D721Med (cell line): ENCODE measurements at places on chromosomes 5 and 9.

DNA sequence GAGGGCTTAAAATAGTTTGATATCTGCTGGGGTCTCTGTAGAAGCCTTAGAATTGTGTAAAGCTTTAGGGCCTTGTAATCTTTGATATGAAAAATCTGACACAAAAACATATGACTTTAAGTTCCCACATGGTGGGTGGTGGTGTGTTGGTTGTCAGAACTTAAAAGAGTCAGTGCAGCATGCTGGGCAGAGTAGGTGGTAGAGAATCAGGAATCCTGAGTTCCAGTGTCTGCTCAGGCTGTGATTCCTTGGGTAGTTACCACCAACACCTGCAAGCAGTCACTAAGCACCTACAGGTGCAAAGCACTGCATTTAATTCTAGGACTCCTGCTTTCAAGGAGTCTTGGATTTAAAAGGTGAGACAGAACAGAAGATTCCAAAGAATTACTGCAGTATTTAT is 144.6 kb downstream of the ACER2 start:
- DNase-seq, result no peak

DNA sequence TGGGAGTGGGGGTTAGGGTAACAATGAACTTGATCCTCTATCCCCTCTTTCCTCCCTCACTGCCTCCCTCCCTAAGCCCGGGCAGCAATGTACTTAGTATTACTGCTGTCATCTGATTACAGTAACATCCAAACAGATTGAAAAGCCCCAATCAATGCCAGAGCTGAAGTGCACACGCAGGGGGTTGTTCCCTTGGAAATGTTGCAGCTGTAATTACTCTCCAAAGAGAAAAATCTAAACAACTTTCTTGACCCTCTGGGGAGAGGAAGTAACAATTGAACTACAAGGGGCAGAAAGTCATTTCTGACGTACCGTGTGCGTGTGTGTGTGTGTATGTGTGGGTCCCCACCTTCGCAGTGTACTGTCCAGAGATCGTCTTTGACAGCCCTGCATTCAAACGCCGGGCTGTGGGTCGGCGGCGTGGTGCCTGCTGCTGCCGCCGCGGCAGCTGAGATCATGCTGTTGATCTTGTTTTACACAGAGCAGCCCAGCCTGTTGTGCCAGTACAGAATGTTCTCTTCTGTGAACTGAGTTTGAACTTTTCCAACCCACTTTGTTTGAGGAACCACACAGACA is 66.0 kb upstream of the KLF9 start:
- peak; percentile 41 for DNase-seq

DNA sequence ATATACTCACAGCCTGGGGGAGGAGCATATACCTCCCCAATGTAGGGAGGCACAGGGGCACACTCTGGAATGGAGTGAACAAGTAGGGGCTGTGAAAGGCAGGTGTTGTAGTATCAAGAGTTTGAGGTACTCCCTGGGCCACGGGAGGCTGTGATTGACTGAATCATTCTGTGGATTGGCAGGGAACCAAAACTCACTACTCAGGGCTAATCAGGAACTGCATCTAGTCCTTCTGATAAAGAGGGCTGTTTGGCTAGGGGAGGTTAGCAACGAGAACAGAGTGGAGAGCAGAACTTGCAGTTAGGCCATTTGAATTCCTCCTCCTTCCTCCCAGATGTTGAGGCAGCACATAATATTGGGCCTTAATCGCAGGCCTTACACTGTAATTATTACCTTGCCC is 369.2 kb upstream of the MPDZ start:
- no peak for DNase-seq

GRCh38 chr5:54563083-54563761 is 45.7 kb downstream of the SNX18 start:
- no peak for DNase-seq

- no peak for DNase-seq
These were observed 136.5 kb upstream of the LARP1 start for GRCh38 chr5:154618696-154619095.

DNA sequence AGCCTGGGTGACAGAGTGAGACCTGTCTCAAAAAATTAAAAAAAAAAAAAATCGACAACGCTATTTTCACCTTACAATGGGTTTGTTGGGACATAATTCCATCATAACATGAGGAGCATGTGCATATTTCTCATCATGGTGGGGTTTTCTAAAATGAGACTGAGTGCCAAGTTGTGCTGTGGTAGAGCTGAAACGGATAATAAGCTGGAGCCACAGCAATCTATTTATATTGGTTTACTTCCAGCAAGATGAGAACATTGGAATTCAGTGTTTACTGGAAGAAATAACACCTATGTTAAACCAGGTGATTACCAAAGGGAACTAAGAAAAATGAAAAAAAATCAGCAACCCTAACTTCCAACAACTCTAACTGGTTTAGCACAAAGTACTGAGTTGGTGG is 102.3 kb upstream of the IL6ST start:
- no peak for DNase-seq

DNA sequence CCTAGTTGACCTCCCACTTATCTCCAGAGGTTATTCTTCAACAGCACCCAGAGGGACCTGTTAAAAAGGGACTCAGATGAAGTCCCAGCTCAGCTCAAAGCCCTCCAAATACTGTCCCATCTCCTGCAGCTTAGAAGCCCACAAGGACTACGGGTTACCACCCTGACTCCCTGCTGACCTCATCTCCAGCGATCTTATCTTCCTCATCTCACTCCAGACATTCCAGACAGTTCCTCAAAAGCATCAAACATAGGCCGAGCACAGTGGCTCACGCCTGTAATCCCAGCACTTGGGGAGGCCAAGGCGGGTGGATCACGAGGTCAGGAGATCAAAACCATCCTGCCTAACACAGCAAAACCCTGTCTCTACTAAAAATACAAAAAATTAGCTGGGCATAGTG is 263.8 kb upstream of the TLE4 start:
- no peak for DNase-seq

- no peak for DNase-seq
These were observed 185.0 kb upstream of the ELL2 start for GRCh38 chr5:96146675-96147074.

- no peak for DNase-seq
These were observed 91.9 kb upstream of the ITGA2 start for GRCh38 chr5:52897238-52897614.

GRCh38 chr9:106104887-106105286 is 410.5 kb downstream of the TMEM38B start:
- no peak for DNase-seq

GRCh38 chr5:73119451-73120157 is 771 bp upstream of the TMEM171 start:
- no peak for DNase-seq

GRCh38 chr9:20286969-20287368 is 335.3 kb downstream of the MLLT3 start:
- no peak for DNase-seq

- no peak for DNase-seq
These were observed 36.8 kb upstream of the NIPBL start for GRCh38 chr5:36839489-36840476.

GRCh38 chr9:81776390-81776789 is 87.0 kb upstream of the TLE1 start:
- no peak for DNase-seq

DNA sequence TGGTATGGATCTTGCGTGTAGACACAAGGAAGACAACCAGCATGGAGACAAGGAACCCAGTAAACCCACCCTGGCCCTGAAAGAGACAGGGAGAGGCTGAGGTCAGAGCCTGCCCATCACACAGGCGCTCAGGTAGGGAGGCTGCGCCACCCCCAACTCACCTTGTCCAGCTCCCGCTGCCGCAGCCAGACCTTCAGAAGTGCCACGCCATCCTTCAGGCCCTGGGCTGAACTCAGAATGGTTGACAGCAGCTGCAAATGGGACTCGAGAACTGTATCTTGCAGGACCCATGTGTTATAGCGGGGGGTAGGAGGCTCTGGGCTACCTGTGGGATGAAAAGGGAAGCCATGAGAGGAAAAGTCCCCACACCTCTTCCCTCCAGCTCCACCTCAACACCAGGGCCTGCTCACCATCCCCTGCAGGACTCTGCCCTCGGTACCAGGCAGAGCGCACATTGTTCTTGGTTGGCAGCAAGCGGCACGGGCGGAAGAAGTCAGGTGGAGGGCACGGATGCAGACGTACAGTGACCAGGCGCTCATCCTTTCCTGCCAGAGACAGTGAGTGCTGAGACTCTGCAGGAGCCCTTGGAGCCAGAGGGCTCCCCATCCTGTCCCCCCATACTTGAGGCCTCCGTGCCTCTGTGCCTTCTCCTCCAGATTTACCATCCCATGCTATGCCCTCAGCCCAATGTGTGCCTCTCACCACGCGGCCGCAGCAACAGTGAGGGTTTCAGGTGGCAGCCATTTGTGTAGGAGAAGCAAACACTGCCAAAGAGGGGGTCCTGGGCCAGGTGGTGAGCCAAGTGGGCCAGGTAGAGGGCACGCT is 4.7 kb downstream of the NOL6 start:
- no peak for DNase-seq

- no peak for DNase-seq
These were observed 24.4 kb downstream of the ANKRD33B start for GRCh38 chr5:10588109-10588775.

DNA sequence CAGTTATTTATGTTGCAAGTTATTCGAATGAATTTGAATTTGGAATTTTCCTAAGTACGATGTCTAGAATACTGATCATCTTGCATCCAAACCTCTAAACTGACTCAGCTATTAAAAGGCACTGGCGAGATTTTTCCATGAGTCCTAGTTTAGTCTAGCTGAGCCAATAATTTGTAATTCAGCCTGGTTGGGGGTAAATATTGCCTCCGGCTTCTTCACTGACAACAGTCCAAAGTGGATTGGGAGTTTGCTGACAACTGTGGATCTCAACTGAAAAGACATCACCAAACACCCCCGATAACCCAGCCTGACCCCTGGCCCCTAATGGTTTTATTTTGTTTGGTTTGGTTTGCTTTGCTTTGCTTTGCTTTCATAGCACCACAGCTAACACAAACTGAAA is 189.8 kb upstream of the DAPK1 start:
- no peak for DNase-seq

GRCh38 chr9:90858457-90858901 is 56.9 kb downstream of the SYK start:
- no peak for DNase-seq

- DNase-seq, result peak; percentile 43
These were observed 17.3 kb downstream of the SLC22A5 start for GRCh38 chr5:132386644-132387286.

- no peak for DNase-seq
These were observed 9.7 kb upstream of the PPIC start for GRCh38 chr5:123046222-123046621.

GRCh38 chr5:137296213-137296781 is 202.8 kb downstream of the SPOCK1 start:
- no peak for DNase-seq

DNA sequence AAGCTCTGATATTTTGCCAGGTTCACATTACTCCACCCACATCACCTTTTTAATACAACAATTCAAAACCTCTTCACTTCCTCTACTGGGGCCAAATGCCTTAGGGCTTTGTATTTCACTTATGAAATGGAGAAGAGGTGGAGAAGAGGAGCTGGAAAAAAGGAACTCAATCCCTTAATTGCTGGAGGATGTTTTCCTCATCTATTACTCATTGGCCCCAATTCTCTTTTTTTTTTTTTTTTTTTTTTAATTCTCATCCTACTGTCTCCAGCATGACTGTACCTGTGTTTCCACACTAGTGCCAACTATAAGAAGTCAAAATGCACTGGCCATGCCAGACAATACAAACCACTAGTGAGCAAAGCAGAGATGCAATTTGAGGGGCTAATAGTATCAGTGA is 20.9 kb downstream of the FAM13B start:
- no peak for DNase-seq

DNA sequence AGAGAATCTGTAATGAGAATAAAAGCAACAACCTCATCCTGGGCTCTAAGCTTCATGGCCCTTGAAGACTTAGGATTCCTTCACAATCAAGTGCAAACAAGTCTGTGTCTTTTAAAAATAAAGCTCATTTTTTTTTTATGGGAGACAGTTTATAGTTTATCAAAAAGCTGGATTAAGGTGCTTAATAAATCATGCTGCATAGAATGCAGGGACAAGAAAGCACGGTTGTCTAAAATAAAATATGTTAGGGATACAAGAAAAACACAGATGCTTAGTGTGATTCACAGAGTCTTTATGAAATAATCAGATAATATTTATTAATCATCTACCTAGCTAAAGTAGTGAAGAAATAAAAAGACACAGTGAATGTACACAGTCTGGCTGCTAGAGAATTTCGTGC is 2045.9 kb upstream of the WWC1 start:
- no peak for DNase-seq

DNA sequence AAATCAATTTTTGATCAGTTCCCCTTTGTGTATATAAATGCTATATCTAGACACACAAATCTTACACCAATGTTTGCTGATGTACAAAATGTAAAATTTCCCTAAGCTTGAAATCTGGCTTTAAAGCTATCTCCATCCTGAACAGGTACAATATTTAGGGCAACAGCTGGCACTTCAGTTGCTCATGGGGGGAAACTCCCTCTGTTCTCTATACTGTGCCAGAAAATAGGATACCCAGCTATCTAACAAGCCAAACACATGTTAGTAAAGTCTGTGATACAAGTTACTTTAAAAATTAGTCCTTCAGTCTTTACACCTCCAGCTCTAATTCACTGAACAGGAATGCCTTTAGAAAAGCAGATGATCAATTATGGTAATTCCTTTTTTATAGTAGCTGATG is 191.8 kb downstream of the SLF1 start:
- DNase-seq, result no peak

DNA sequence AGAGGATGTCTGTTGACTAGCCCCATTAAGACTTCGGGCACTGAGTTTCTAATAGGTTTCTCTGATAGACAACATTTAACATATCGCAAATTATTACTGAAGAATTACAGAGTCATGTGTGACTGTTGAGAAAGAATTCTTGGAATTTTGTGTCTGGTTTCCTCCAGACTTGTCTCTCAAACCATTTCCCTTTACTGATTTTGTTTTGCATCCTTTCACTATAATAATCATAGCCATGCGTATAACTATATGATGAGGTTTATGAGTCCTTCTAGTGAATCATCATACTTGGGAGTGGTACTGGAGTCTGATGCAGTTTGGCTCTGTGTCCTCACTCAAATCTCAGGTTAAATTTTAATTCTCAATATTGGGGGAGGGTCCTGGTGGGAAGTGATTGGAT is 27.0 kb downstream of the ZNF169 start:
- DNase-seq, result no peak

DNA sequence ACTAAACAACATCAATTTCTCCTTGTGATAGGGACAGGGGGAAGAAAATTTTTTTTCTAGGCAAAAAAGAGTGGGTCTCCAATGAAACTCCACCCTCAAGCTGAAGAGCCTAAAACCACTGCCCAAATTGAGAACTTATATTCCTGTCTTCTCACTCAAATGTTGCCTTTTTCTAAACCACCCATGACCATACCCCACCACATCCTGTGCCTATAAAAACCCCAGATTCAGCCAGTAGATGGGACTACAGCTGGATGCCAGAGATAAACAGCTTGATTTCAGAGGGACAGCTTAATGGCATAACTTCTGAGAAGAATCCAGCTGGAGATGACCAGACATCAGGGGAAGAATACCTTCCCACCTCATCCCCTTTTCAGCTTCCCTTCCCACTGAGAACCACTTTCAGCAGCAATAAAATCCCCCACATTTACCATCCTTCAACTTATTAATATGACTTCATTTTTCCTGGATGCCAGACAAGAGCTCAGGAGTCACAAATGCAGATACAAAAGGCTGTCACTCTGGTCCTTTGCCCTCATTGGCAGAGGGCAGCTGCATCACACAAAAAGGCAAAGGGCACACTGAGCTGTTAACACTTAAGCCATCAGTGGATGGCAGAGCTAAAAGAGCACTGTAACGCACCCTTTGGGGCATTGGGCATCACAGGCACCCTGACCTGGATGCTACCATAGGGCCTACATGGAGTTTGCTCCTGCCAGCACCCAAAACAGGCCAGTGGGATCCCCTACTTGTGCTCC is 972.5 kb upstream of the CTNND2 start:
- no peak for DNase-seq

GRCh38 chr5:96597438-96598020 is 64.6 kb upstream of the CAST start:
- no peak for DNase-seq
